Trophoblast cell (in vitro differentiated cells and primary cell): ENCODE measurements at places on chromosomes 2 and 18.
A peak's percentile ranks its signal among the peaks of the same experiment; 100 is the strongest.

DNA sequence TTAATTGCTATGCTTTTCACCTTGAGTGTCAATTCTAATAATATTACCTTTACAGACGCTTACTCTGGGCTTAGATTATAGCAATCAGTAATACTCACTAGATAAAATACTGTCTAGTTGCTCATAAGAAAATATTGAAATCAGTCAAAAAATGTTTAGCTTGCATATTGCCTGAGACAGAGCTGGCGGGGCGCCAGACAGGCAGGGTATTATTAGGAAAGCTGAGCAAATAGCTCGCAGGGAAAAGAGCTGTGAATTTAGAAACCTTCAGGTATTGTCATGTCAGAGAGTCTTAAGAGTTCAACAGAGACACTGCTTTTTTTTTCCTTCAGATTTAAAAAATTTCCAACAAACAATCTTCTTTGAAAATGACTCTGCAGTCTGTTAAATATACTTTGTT is 118.4 kb downstream of the MEIS1 start:
- DNase-seq: peak; percentile 44

DNA sequence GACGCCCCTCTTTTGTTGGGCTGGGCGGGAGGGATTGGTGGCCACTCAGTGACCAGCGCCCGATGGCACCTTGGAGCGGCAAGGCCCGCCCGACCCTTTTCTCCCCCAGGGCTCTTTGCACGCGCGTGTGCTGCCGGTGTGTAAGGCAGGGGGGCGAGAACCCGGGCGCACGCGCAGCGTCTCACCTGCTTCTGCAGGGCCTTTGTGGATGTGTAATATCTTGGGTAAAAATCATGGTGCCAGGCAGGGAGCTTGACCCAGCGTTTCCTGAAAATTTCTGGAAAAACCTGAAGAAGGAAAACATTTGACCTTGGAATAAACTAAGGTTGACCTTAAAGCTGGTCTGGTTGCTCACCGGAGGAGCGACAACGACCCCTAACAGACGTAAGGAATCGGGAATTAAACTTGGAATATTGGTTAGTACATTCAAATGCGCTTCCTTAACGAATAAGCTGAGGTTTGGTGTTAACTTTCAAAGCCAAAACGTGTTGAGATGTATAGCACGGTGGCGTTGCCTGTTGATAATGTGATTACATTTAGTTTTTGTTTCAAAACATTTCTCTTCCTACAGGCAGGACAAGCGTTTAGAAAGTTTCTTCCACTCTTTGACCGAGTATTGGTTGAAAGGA is 438 bp downstream of the HSPE1 start:
- DNase-seq: no peak

DNA sequence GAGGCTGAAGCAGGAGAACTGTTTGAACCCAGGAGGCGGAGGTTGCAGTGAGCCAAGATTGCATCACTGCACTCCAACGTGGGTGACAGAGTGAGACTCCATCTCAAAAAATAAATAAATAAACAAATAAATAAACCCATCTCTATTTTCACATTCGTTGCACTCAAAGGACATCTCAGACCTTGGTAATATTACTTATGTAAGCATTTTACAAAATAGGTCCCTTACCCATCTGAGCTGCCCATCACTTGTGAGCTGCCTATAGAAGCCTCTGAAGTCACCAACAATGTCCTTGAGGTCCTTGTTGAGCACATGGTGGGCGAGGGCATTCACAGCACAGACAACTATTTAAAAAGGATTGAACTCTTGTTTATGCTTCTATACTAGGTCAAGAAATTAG is 15.4 kb downstream of the ENOSF1 start:
- no peak for DNase-seq

DNA sequence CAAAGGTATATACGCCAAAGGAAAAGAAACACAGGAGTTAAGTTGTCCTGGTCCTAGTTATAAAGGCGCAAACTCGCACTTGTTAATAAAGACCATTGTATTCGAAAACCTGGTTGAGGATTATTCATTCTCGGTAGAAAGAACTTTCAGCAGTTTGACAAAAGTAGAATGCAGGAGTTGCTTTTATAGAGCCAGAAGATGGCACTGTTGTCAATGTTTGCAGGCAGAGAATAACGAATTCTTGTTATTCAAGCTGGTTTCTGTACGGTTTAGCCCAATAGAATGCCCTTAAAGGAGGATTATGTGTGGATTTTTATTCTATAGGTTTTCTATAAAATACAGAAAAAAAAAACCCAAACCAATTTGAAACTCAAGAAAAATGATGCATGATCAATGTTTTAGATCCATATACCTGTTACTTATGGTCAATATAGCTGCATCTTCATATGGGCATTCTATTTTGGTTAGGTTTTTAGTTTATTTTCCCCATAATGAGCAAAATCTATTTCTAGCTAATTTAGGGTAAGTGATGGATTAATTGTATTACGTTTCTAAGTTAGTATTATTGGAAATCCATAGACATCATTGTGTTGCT is 510.3 kb downstream of the PLCL1 start:
- peak; percentile 77 for DNase-seq

- peak; percentile 84 for DNase-seq
Measured at GRCh38 chr2:127701651-127702394, 526 bp downstream of the SFT2D3 start.

GRCh38 chr18:3380384-3380961 is 69.5 kb upstream of the TGIF1 start:
- peak; percentile 45 for DNase-seq

DNA sequence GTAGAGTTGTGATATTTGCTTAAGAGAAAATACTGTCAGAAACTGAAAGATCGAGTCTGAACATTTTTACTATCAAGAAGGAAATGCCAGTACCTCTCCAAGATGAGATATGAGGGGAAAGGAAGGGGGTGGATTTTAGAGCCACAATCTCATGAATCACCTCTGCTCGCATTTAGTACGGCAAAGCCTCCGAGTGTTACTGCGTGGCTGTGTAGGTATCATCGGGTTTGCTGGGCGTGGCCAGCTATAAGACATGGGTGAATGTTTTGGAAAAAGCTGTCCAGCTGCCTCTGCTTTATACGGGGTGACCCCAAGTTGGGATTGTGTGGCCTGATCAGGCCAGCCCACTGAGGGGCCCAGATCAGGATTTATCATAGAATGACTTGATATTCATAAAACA is 826.4 kb downstream of the SOCS6 start:
- no peak for DNase-seq

DNA sequence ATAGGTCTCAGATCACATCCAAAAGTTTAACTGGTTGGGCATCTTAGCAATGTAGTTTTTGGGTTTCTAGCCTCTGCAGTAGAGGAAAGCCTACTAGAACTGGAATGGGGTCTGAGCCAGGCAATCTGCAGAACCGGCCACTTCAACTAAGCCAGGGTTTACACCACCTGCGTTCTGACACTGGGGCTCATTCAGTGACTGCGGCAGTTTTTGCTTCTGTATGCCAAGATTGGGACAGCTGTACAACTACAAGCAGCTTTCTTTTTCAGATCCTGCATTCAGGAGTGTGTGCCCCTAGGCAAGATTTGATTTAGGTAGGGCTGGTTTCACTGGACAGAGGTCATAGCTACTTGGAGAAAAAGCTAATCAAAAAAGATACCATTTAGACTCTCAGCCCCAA is 43.7 kb upstream of the IGFBP5 start:
- no peak for DNase-seq

GRCh38 chr2:64581777-64582539 is 57.8 kb downstream of the AFTPH start:
- DNase-seq: no peak

DNA sequence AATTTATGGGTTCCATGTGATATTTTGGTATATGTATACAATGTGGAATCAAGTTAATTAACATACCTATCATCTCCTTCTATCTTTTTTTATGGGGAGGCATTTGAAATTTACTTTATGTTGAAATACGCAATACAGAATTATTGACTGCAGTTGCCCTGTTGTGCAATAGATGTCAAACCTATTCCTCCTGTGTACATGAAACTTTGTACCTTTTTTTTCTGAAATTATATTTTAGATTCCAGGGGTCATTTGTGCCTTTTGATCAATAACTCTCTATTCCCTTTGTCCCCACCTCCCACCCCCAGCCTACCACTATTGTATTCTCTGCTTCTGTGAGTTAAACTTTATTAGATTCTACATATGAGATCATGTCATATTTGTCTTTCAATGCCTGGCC is 369.9 kb downstream of the FSIP2 start:
- no peak for DNase-seq

- DNase-seq: no peak
Measured at GRCh38 chr2:144548532-144549191, 28.7 kb upstream of the ZEB2 start.

- peak; percentile 95 for DNase-seq
Measured at GRCh38 chr2:98502556-98503335, 58.1 kb downstream of the INPP4A start.

GRCh38 chr2:10623776-10624175 is 66.0 kb downstream of the NOL10 start:
- no peak for DNase-seq

- DNase-seq: no peak
Measured at GRCh38 chr2:239152916-239153305, 247.9 kb downstream of the HDAC4 start.

DNA sequence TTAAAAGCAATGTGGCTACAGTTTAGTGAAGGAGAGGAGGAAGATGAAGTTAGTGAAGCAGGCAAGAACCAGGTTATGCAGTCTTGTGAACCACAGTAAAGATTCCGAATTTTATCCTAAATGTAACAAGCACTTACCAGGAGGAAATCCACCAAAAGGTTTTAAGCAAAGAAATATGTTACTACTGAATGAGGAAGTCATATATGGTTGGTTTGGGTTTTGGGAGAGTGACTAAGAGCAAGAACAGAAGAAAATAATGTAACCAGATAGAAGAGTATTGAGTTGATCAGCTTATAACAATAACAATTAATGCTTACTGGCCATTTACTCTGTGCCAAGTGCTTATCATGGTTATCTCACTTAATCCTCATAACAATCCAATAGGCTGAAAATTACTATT is 1.9 kb downstream of the USP37 start:
- DNase-seq: no peak

DNA sequence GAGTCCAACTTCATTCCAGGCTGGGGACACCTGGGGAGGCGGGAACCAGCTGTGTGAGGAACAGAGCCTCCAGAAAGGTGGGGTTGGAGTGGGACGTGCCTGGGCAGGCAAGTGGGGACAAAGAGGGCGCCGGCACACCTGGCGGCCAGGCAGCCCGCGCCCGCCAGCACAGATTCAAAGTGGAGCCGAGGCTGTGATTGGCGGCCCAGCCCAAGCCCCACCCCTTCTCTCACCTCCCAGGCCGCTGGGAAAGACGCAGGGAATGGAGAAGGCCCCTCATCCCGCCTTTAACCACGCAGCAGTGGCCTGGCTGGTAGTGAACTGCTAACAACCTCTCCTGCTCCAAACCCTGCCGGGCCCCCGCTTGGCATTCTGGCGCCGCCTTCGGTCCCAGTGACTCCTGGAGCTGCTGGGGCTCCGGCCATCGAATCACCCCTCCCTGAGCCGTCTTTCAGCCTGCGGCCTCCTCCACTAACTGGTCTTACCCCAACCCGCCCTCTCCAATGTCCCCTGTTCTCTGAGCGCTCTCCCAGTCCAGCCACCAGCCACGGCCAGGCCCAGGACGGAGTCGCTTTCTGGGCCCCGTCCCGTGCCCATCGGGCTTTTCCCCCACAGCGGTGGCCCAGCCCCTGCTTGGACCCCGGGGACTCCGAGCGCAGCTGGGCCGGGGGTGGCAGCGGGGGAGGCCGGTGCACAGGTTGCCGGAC is 27.9 kb upstream of the PTMA start:
- peak; percentile 56 for DNase-seq

- DNase-seq: no peak
Measured at GRCh38 chr2:130135692-130136541, 6.9 kb upstream of the POTEF start.

GRCh38 chr2:19799881-19800780 is 101.7 kb downstream of the TTC32 start:
- DNase-seq: no peak

GRCh38 chr2:180969124-180969523 is 11.3 kb upstream of the UBE2E3 start:
- DNase-seq: no peak

DNA sequence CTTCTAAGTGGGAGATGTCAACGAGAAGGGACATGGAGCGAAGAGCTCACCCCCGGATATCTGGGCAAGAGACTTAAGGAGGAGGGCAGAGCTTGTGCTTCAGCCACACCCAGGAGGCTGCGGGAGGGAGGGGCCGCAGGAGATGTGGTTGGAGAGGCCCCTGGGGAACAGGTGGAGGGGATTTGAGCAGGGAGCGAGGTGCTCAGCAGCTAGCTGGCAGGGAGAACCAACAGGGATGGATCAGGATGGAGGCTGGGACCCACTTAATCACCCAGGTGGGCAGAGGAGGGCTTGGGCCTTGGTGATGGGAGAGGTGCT is 78.3 kb downstream of the MBP start:
- DNase-seq: no peak

GRCh38 chr2:159713631-159714246 is 1.4 kb downstream of the MARCHF7 start:
- peak; percentile 20 for DNase-seq

DNA sequence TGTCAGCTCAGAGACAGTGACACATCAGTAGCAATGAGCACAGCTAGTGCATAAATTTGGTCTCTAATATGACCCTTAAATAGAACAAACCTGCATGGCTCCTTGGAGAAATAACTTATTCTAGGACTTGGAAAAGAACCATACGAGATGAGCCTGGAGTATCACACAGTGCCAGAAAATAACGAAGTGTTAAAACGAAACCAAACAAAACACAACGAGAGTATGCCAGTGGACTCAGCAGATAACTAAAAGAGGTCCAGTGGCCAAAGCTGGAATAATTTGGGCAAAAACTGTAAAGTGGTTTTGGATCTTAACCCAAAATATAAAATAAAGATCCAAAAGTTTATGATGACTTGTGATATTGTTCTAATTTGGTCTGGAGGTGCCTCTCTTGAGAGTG is 1599.0 kb upstream of the LRRTM1 start:
- no peak for DNase-seq

DNA sequence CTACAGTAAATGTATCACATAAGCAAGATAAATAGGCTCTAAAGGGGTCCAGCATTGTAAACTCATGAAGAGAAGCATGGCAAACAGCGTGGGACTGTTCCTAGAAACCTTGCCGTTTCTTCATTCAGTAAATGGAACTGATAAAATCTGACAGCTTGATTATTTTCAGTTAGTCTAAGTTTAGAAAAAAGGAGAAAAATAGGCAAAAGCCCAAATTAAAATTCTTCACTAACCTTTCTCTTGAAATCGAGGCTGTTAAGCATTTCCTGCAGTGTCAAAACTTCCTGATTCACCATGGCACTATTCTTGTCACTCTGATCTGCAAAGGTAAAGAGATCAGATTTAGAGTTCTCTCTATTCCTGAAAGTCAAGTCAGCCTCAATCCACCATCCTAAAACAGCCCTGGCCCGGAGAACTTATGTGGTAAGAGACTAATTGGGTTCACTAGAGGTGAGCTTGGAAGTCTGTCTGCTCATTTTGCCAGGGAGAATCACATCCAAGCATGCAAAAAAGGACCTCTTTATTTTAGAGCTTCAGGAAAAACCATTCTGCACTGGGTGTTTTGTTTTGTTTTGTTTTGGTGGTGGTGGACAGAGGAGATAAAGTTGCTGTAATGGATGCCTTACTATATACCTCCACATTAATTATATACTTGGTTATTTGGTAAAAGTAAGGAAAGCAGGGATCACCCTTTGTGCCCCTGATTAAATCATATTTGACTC is 52.4 kb upstream of the STAT1 start:
- no peak for DNase-seq
